ENCODE measurements at places on chromosomes 1 and 21.
A peak's percentile ranks its signal among the peaks of the same experiment; 100 is the strongest.

GRCh38 chr21:21001591-21002100 is 3.4 kb downstream of the NCAM2 start:
- DNase-seq: no peak

DNA sequence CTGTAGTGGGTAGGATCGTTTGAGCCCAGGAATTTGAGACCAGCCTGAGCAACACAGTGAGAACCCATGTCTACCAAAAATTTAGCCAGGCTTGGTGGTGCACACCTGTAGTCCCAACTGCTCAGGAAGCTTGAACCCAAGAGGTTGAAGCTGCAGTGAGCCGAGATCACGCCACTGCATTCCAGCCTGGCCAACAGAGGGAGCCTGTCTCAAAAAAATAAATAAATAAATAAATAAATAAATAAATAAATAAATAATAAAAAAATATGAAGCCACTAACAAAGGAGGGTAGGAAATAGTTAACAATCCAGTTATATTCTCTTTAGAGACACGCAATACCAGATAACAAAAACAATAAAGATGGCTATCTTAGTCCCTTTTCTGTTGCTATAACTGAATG is 11.9 kb upstream of the CBR3 start:
- no peak for DNase-seq

DNA sequence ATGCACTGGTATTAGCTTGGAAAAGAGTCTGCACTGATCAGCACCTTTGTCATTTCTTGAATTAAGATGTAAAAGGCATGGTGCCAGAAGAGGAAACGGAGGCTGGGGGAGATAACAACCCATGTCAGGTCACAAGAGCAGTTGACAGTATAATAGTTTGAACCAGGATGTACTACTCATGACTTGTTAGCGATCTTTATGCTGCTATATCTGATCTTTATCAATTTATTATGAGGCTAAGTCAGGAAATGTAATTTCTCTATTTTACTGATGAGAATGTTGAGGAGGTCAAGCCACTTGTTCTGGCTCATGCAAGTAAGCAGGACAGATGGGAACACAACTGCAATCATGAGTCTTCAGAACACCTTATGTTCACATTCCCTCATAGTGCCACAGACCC is 41.4 kb downstream of the RGS5 start:
- DNase-seq: no peak

DNA sequence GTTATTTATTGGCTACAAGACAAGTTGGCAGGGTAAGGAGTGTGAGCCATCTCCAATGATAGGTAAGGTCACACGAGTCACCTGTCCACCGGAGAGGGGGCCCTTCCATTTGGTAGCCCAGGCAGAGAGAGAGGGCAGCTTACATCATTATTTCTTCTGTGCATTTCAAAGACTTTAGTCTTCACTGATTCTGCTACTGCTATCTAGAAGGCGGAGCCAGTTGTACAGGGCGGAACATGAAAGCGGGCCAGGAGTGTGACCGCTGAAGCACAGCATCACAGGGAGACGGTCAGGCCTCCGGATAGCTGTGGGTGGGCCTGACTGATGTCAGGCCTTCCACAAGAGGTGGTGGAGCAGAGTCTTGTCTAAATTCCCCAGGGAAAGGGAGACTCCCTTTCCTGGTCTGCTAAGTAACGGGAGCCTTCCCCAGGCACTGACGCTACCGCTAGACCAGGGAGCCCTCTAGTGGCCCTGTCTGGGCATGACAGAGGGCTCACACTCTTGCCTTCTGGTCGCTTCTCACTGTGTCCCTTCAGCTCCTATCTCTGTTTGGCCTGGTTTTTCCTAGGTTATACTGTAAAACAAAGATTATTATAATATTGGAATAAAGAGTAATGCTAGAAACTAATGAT is 36.7 kb downstream of the ZNF695 start:
- no peak for DNase-seq

GRCh38 chr21:31803039-31804007 is 69.5 kb upstream of the HUNK start:
- no peak for DNase-seq

DNA sequence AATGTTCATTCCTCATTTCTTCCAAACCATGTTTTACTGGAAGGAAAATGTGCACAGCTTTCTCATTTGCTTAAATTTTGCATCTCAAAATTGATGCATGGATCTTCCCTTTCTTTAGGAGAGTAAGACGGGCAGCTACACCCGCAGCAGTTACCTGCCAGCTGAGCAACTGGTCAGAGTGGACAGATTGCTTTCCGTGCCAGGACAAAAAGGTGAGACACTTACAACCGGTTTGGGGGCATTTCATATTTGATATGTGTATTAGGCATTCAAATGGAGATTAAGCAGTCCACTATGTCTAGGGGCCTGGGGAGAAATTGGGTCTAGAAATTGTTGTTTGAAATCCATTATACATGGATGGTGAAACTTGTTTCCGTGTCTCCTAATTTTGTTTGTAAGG is 12.9 kb downstream of the C8A start:
- DNase-seq: no peak

DNA sequence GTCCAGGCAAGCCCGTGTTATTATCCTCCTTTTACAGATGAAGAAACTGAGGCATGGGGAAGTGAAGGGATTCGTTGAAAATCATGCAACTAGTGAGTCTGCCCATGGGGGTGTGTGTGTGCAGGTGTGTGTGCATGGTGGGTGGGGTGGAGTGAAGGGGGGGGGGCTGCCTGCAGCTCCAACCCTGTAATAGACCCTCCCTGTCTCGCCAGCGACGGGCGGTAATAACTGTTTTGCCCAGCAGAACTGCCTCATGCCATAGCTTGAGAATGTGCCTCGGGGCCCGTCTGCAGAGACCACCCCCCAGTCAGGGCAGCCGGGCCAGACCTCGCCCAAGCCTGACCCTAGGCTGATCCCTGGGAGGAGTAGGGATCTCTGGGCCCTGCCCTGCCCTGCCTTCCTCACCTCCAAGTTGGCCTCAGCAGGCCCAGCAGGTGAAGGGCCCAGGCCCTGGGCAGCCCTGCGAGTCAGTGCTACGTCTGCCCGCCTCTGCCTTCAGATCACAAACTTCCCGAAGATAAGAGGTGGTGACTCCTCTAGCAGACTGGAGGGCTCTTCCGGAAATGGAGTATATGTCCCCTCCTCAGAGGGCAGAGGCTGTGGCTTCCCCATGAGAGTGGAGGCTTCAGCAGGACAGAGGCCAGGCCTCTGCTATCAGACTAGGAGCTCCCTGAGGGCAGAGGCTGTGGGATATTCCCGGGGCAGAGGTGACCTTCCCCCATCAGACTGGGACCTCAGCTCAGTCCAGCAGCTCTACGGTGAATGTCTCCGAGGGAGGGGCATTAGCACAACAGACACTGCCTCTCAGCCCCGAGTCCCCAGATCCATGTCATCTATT is 15.7 kb upstream of the EPHA2 start:
- no peak for DNase-seq

DNA sequence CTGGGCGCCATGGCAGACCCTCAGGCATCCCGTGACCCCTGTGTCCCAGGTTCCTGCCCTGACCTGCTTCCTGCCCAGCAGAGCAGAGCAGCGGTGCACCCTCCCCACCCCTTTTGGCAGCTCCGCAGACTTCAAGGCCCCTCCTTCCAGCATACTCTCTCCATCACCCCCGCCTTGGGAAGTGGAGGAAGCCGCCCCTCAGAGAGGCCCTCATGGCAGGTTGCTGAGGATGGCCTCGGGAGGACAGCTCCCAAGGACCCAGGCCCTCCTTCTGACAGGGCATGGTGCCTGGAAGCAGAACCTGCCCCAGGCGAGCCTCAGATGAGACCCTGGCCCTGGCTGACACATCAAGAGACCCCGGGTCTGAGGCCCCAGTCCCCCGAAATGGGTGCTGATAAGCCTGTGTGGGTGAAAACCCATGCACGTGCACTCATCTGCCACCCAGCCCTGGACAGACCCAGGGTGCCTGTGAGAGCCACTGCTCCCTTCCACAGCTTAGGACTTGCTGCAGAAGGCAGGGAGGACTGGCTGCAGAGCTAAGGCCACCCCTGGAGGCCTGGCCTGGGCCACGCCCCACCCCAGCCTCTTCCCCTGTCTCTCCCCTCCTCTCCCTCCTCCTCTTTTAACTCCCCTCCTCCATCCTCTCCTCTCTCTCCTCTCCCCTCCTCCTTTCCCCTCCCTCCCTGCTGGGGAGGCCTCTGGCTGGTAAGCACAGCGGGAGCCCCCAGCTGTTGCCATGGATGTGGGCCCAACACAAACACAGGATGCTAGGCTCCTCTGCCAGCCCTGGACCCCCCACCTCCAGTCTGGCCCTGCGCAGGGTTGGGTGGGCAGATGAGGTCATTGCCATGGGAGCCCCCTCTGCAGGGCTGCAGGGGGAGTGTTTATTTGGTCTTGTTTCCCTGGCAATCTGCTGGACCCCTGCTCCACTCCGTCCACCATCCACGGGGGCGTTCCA is 33.7 kb downstream of the WNT9A start:
- DNase-seq: no peak

DNA sequence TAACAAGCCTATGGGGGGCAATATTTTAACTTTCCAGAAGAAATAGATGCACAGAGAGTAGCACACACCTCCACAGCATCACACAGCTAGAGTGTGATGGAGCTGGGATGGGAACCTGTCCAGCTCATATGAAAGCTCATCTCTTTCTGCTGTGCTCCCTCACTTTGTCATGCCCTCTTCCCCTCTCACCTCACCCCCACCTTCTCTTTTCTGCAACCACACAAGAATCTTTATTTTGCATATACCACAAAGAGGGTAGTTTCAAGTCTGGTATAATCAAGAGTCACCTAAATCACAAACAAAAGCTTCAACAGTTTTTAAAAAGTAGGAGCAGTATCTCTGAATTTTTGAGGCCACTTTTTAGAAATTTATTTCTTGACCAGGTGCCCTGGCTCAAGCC is 22.6 kb downstream of the FOXD2 start:
- no peak for DNase-seq

DNA sequence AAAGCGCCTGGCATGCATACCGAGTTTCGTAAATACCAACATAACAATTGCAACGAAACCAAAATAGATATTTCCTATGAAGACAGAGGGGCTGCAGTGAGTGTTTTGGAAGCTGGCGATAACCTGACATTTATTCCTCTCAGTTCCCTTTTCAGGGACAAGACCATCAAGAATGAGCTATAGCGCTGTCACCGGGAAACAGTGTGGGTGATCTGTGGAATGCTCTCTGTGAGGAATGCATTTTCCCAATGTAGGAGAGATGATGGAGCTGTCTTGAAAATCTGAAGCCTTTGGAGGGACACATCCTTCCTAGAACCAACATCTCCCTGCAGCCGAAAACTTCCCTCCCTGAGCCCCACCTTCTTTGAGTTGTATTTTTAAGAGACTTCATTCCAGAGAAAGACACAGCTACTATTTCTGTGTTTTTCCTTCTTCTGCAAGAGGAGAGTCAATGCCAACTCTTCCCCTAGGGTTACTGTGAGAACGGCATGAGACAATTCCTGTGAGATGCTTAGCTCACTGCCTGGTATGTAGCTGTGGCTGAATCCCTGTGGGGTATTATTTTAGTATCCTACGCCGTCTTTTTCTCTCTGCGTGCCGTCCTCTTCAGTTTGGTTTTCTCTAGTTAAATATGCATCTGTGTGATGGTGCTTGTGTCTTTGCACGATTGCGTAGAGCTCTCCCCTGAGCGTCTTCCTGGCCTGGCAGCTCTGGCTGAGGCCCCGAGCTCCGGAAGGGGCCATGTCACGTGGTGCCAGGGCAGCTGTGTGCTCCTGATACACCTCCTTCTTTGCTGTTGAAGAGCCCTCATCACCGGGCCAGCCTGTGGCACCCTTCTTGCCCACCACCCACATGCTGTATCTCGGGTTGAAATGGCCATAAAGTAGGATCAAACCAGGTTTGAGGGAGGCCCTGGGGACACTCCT is 45.2 kb downstream of the AJAP1 start:
- no peak for DNase-seq

DNA sequence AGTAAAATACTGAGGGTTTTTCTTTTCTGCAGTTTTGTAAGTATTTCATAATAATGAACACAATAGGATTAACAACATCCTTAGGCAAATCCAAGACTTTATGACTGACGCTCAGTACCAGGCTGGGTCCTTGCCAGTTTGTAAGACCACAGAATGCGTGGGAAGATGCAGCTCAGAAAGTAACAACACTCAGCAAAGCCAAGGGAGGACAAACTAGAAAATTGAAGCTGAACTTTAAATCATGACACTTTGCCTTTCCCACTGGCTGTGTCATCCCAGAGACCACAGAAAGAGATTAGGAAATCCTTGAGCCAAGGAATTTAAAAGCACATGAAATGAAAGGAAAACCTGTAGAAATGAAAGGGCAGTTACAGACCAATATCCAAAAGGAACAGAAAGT is 426.3 kb upstream of the CHRM3 start:
- no peak for DNase-seq

DNA sequence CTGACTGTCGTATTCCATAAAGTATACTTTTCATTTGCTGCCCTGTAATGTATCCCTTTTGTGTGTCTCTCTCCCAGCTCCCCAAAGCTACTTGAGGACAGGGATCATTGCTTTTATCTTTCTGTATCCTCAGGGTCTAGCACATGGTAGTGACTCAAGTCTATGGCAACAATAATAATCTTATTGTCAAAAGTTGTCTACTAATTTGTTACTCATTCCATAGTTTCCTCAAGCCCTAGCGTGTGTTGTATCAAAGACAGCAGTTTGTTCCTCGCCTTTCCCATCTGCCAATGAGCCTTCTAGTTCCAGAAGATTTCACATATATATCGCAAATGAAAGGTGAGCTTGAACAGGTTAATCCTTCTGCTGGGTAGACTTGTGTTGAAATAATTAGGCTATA is 9.8 kb upstream of the SLC30A1 start:
- no peak for DNase-seq

- DNase-seq: peak; percentile 48
Observed at GRCh38 chr1:66996018-66996682, 57.8 kb downstream of the SLC35D1 start.

DNA sequence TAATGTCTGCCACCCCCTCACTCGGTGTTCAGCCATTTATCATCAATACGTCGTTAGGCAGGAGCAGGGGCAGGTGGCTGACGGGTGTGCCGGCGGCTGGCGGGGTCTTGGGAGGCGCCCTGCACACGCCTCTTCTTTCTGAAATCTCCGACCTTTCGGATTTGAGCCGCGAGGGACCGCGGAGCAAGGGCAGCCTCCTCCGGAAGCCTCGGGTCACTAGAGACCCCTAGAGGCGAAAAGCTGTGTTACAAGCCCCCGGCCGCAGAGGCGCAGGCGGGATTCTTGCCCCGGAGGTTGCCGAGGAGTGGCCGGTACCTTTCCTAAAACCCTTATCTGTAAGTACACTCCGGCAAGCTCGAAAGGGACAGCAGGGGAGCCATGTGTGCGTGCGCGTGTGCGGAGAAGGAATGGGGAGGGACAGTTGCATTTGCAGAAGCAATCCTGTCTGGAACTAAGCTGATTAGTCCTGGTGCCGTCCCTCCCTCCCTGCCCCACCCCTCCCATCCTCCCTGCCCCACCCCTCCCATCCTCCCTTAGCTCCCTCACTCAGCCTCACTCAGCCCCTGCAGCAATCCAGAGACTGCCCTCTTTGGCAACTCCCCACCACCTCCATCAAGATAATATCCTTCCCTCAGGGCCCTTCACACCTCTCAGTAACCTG is 11.0 kb downstream of the BRINP2 start:
- DNase-seq: peak; percentile 40

Measured in NCI-H1436 (cell line).